CD8-positive, alpha-beta memory T cell (primary cell): ENCODE measurements at places on chromosomes 7 and 10. TPM values are rescaled to one million over a fixed set of nuclear protein-coding genes. Genes with fewer than 3 reads are reported as not detected.

- peaks cover 12% of the 10 kb centered on the region for H3K36me3 ChIP-seq
- H3K27me3 ChIP-seq = no peaks in the 10 kb centered on the region
- H3K4me3 ChIP-seq = no peak overlapping the region
- DNase-seq = no peak
Observed at GRCh38 chr10:72270607-72271281, 3.0 kb upstream of the DDIT4 start.

GRCh38 chr10:78763651-78764395, 304.9 kb upstream of the ZMIZ1 start:
- H3K4me1 ChIP-seq = no peaks in the 10 kb centered on the region
- no peaks in the 10 kb centered on the region for H3K36me3 ChIP-seq
- H3K27me3 ChIP-seq = no peaks in the 10 kb centered on the region
- no peak overlapping the region for H3K27ac ChIP-seq
- no peak overlapping the region for H3K4me3 ChIP-seq

GRCh38 chr10:124703778-124704427, 40.3 kb downstream of the FAM53B start:
- no peak for DNase-seq
- H3K36me3 ChIP-seq = peaks cover 4% of the 10 kb centered on the region
- H3K4me3 ChIP-seq = no peak overlapping the region
- no peak overlapping the region for H3K27ac ChIP-seq
- H3K4me1 ChIP-seq = peaks cover 99% of the 10 kb centered on the region
- H3K27me3 ChIP-seq = no peaks in the 10 kb centered on the region

DNA sequence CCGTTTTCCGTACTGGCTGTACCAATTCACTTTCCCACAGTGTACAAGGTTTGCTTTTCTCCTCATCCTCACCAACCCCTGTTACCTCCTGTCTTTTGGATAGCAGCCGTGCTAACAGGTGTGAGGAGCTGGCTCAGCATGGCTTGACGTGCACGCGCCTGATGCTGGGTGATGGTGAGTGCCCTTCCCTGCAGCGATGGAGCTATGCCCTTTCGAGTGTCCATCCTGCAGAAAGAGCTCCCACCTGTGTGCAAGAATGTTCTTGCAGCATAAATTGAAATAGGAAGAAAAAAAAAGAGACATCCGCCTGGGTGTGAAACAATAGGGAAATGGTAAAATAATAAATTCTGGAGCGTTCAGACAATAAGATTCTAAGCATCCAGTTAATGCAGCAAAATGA, 9.5 kb upstream of the UBE3C start:
- H3K27ac ChIP-seq = no peak overlapping the region
- no peak for DNase-seq
- H3K4me1 ChIP-seq = no peaks in the 10 kb centered on the region
- H3K27me3 ChIP-seq = no peaks in the 10 kb centered on the region

- no peaks in the 10 kb centered on the region for H3K4me1 ChIP-seq
- H3K36me3 ChIP-seq = no peaks in the 10 kb centered on the region
- H3K4me3 ChIP-seq = no peak overlapping the region
- no peak overlapping the region for H3K27ac ChIP-seq
Observed at GRCh38 chr10:108452533-108452932, 1288.0 kb upstream of the SORCS1 start.

- peak; percentile 57 for DNase-seq
- peak within 1 kb of the TSS; percentile 81 for H3K4me3 ChIP-seq
- no peaks in the 10 kb centered on the region for H3K27me3 ChIP-seq
- H3K36me3 ChIP-seq = no peaks in the 10 kb centered on the region
- H3K27ac ChIP-seq = peak within 1 kb of the TSS; percentile 73
Observed at GRCh38 chr7:92836489-92836999, at the start of gene CDK6. CDK6 (minus strand) TSS chr7:92836573; CDS start chr7:92833323, 3,250 bp downstream.

DNA sequence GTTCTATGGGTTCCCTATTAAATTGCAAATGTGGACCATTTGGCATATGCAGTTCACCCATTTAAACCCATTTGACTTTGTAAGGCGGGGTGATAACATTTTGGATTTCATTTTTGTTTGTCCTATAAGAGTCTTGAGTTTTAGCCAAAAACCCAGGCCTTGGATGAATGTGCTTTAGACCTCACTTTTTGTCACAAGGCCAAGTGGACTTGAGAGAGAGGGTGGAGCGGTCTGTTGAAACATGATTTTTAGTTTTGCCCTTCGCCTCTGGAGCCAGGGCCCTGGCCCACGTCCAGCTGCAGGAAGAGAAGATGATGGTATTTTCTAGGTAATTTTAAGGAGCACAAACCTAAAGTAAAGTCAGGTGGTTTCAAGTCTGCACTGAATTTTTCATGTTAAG, 260.1 kb downstream of the SLC25A13 start:
- H3K27me3 ChIP-seq = no peaks in the 10 kb centered on the region
- H3K4me3 ChIP-seq = no peak overlapping the region
- no peak for DNase-seq
- H3K27ac ChIP-seq = no peak overlapping the region
- no peaks in the 10 kb centered on the region for H3K36me3 ChIP-seq

- peaks cover 7% of the 10 kb centered on the region for H3K27me3 ChIP-seq
- H3K27ac ChIP-seq = no peak overlapping the region
- no peak for DNase-seq
- H3K4me1 ChIP-seq = no peaks in the 10 kb centered on the region
- H3K36me3 ChIP-seq = no peaks in the 10 kb centered on the region
Observed at GRCh38 chr7:43791-44540, 148.4 kb upstream of the FAM20C start.

DNA sequence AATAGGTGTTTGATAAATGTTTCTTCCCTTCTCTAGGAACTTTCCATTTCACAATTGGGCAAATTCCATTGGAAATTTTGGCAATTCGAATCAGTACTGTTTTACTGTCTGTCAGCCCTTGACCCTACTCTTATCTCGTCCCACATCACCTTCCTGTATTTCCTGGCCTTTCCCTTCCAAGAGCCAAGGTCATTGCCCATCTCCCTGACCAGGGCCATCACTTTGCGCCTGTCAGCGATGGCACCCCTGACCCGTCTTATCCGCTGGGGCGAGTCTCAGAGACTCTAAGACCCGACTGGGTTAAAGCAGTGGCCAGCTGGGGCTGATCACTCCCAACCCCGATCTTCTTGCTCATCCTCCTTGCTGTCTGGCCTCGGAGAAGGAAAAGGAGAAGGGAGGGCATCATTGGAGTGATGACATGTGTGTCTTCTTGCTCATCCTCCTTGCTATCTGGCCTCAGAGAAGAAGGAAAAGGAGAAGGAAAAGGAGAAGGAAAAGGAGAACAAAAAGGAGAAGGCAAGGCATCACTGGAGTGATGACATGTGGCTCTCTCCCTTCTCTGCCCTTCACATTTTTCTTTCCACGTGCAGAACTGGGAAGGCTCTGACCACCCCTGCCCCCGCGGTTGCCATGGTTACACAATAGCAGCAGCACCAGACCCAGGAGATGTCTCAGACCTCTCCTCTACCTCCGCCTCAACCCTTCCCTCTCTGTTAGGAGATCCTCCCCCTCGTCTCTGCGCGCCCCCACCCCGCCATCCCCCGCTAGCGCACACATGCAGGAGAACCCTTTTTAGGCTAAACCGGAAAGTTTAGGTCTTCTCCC, 2.0 kb downstream of the SEMA3D start:
- no peak overlapping the region for H3K27ac ChIP-seq
- H3K36me3 ChIP-seq = no peaks in the 10 kb centered on the region
- H3K4me3 ChIP-seq = no peak overlapping the region
- no peak for DNase-seq

The OGDHL gene
- not detected for polyA plus RNA-seq

The CHRM2 gene
- polyA plus RNA-seq = not detected

The HKDC1 gene
- 3.0 TPM for polyA plus RNA-seq

The DNAJC12 gene
- polyA plus RNA-seq = not detected

The GLI3 gene
- polyA plus RNA-seq = 0.16 TPM
